Keratinocyte (primary cell): ENCODE measurements at places on chromosomes 7 and 10.

DNA sequence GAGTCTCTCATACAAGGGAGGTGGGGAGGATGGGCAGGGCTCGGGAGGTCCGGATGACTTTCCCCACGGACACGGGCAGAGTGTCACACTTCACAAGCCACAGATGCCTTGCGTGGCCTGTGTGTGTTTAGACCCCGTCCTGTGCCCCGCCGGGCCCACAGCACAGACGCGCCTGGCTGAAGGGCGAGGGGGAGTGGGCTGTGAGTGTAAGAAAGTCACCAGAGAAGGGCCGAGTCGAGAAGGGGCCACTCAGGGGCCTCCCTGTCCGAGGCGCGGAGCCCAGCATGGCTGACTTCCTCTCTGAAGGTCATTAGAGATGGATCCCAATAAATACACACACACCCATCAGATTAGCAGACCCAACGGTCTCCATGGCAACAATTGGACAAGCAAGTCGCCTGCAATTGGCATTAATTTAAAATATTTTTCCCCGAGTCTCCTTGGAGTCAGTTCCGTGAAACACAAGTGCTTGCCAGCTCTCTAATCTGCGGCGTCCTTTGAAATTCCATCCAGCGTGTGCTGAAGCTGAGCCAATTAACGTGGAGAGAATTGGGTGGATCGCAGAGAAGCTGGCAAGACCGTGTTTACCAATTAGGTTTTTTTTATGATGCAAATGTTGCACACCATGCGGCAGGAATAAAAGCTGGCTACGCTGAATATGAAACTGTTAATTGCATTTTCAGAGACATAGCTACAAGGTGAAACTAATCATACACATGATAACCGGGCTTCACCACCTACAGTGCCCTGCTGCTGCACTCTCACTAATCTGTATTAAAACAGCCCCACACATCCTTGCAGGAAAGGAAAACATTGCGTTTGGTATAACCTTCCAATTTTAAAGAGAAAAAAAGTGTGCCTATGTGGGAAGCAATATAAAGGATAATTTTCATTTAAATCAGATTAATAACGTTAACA lies 571.2 kb downstream of the PTPRN2 start:
- no peak for DNase-seq

DNA sequence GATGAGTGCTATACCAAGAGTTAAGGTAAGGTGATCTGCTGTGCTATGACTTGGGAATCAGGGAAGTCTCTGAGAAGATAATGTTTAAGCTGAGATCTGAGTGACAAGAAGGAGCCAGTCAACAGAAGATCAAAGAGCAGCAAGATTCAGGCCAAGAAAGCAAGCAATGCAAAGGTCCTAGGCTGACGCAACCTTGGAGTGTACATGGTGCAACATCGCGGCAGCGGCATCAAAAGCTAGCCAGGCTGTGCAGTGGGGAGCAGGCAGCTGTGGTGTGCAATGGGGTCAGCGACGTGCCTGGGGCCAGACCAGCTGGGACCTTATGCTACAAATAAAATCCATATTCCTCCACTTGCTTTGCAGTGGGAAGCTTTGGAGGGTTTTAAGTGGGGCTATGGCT lies 324.1 kb downstream of the LRMDA start:
- DNase-seq, result no peak

DNA sequence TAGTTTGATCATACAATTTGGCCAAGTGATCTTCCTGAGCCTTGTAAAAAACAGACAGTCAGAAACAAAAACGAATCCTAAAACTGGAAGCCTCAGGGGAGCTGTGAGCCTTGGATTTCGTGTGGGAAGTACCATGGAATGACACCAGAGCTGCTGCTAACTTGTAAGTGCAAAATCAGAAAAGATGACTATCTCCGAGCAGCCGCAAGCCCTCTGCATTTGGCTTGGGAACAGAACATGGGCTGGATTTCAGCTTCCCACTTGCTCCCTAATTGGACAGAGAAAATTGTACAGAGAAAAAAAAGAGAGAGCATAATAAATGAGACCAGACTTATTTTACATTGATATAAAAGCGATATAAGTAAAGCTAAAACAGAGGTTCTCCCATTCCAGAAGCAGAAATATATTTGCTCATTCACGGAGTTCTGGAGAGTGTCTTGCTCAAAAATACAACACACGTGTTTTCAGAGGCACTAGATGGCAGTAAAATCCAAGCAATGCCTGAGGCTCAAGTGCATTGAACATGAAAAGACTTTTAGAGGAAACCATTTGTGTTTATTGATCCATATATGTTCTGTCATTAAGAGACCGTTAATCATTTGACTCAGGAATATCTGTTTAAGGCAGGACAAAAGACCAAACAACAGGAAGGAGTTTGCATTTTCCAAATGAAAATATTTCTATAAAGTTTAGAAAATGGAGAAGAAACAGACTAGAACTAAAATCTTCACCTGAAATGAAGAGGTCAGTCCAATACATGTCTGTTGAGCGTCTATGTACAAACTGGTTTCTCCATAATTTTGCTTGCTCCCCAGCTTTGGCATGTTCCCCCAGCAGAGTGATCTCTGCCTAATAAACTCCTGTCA lies 78.3 kb upstream of the SLC26A5 start:
- DNase-seq, result no peak

GRCh38 chr10:124408357-124408756 lies 10.4 kb downstream of the OAT start:
- DNase-seq, result no peak

DNA sequence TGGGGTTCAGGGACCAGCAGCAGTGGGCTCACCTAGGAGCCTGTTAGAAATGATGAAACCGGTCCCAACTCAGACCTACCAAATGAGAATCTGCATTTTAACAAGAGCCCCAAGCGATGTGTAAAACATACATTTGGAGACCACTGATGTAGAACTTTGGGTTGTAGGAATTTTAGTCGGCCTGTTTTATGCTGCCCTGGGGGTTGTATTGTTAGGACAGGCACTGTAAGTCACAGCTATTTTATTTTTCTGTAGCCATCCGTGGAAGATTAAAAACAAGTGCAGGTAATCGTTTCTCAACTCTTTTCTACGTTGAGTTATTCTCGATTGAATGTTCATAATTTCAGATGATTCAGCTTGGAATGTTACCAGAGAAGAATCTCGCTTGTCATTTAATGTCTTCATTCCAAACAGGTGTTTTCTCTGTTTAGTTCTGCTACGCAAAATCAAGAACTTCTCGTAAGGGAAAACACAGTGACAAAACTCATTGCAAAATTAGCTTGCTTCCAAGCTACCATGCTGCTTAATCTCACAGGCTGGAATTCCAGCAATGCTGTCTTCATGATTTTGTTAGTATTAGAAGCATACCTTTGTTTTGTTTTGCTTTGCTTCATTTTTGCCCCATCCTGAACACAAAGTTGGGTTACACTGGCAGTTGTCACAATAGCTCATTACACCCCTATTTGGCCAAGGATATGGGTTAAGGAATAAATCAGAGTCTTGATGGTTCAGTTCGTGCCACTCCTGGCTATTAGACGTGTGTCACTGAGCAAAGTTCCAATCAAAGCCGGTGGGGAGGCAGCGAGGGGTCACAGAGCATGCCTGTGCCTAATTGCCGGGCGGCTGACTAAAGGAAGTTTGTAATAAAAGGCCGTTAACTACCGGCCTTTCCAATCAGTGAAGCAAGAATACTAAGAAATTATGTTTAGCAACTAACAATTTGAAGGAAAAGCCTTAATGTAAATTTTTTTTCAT lies 676.9 kb downstream of the GATA3 start:
- DNase-seq, result no peak

DNA sequence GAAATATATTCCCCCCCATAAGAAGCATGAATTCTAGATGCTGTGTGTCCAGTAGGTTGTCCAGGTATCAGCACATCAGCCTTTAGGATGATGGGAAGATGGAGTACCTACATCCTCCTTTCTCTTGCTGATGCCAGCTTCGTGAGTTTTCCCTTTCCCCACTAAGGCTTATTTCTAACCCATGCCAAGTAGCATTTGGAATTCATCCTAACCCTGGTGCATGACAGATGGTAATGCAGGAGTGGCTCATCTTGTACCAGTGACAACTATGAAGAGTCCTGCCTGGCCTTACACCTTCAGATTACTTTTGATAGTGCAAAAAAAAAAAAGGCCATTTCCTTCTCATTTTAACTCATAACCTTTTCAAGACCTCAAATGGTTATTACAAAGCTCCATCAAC lies 58.7 kb downstream of the ARHGAP21 start:
- no peak for DNase-seq
